Dermis lymphatic vessel endothelial cell (primary cell): ENCODE measurements at places on chromosomes 1 and 21. TPM values are rescaled to one million over a fixed set of nuclear protein-coding genes. Genes with fewer than 3 reads are reported as not detected.

Gene PGLYRP4
- total RNA-seq: not detected in 2 replicates

Gene RIMS3
- 0.43 TPM in 2 replicates for total RNA-seq

Gene DNAJC28
- total RNA-seq: 1.6 and 1.8 TPM in 2 replicates

Gene B3GALT2
- 0.34 and 2.2 TPM in 2 replicates for total RNA-seq

Gene ADORA1
- not detected in 2 replicates for total RNA-seq
